ENCODE measurements at places on chromosomes 12 and 14. TPM values are rescaled to one million over a fixed set of nuclear protein-coding genes. Genes with fewer than 3 reads are reported as not detected.
A peak's percentile ranks its signal among the peaks of the same experiment; 100 is the strongest.

Gene GSKIP
- polyA plus RNA-seq: 8.2 TPM

Gene PGF
- 3.0 TPM for polyA plus RNA-seq

Gene KLHL33
- polyA plus RNA-seq: 0.03 TPM

Gene ASB2
- polyA plus RNA-seq: 1.8 TPM

Gene SLC6A13
- polyA plus RNA-seq: 0.46 TPM

Gene ARG2
- polyA plus RNA-seq: 5.5 TPM

Gene BMP4
- polyA plus RNA-seq: 10.5 TPM

Gene RIMKLB
- 19.9 TPM for polyA plus RNA-seq

Gene TULP3
- 9.9 TPM for polyA plus RNA-seq

Gene PZP
- polyA plus RNA-seq: 0.61 TPM

Gene GPX2
- polyA plus RNA-seq: 3.4 TPM

Gene C12orf50
- 0.08 TPM for polyA plus RNA-seq

Gene SOAT2
- polyA plus RNA-seq: 0.10 TPM

Gene KRT6C
- polyA plus RNA-seq: 0.10 TPM

Gene RTL1
- polyA plus RNA-seq: not detected

Gene IQSEC3
- 2.5 TPM for polyA plus RNA-seq

Gene NT5DC3
- polyA plus RNA-seq: 0.93 TPM

Gene SLC7A8
- 29.5 TPM for polyA plus RNA-seq

Gene AHNAK2
- polyA plus RNA-seq: 8.1 TPM

Gene PRPF40B
- 10.0 TPM for polyA plus RNA-seq

Gene KCNJ8
- 13.8 TPM for polyA plus RNA-seq

Gene RASAL1
- polyA plus RNA-seq: 1.8 TPM

Gene XPOT
- 27.1 TPM for polyA plus RNA-seq

Gene TMTC1
- 3.0 TPM for polyA plus RNA-seq

Gene MYF6
- polyA plus RNA-seq: not detected

GRCh38 chr14:104595116-104595675 is 9.4 kb downstream of the TMEM179 start:
- no peak for DNase-seq

- peak; percentile 43 for DNase-seq
These were observed 3.9 kb downstream of the FLRT2 start for GRCh38 chr14:85533861-85534291.

GRCh38 chr12:124006085-124006845 is 33.2 kb downstream of the ZNF664 start:
- DNase-seq: no peak

- DNase-seq: no peak
These were observed 25.2 kb downstream of the WNK1 start for GRCh38 chr12:777550-778047.

GRCh38 chr12:126883697-126884096 is 1383.3 kb upstream of the TMEM132C start:
- DNase-seq: peak; percentile 91

DNA sequence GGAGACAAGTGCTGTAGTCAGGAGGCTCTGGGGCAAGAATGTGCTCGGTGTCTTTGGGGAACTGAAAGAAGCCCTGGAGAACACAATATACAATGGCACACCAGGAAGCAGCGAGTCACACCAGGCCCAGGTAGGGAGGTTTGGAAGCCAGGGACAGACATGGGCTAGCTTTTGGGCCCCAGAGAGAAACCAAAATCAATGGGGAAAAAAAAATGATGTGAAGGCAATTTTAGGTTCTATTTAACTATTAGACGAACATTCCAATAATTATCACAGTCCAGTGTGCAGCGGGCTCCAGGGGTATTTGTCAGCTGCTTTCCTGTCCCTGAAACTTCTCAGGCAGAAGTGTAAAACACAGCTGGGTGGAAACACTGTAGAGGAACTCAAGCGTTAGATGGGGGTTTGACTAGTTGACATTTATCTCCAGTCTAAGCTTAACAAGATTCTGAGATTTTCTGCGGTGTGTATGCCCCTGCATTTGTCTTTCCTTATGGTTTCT is 21.8 kb upstream of the EGLN3 start:
- no peak for DNase-seq

DNA sequence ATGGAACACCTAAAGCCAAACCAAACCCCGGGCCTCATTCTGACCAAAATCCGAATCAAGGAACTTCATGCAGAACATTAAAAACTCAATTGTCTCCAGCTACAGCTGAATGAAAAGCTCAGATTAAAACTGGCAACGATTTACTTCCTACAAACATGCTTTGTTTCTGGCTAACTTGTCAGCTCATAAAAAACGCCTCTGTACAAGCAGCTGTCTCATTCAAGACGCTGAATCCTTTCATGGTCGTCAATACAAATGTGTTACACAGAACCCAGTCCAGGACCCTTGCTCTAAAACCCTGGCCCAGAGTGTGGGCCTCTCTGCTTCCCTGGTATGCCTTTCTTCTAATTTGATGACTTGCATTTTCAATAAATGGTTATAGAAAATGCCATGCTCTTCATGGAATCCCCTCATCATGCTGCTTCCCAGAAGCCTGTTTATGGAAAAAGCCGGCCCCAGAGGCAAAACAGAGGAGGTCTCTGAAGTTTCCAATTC is 183.1 kb downstream of the PHLDA1 start:
- peak; percentile 84 for DNase-seq

GRCh38 chr14:55571125-55571889 is 8.7 kb upstream of the KTN1 start:
- no peak for DNase-seq

- DNase-seq: no peak
These were observed 257.4 kb downstream of the ZFP36L1 start for GRCh38 chr14:68535404-68536017.

DNA sequence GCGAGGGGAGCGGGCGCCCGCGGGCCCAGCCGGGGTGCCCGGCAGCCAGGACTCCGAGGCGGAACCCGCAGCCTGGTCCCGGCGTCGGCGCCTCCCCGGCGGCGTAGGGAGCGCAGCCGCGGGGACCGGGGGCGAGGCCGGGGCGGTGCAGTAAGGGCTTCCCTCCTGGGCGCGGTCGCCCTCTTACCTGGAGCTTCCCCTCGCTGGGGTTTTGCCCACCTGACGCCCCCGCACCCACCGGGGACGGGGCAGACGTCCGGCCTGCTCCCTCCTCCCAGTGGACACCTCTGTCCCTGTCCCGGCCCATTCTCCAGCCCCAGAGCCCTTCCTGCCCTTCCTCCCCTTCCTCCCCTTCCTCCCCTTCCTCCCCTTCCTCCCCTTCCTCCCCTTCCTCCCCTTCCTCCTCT is 413 bp upstream of the TUBA1C start:
- DNase-seq: no peak

GRCh38 chr12:2246358-2246757 is 193.6 kb downstream of the CACNA1C start:
- DNase-seq: no peak

- peak; percentile 75 for DNase-seq
These were observed at the start of gene ADSS1 for GRCh38 chr14:104723651-104724406. ADSS1 (plus strand) TSS chr14:104724229; CDS start chr14:104724271, 42 bp downstream.

GRCh38 chr12:131119936-131120335 is 166.2 kb downstream of the ADGRD1 start:
- no peak for DNase-seq

DNA sequence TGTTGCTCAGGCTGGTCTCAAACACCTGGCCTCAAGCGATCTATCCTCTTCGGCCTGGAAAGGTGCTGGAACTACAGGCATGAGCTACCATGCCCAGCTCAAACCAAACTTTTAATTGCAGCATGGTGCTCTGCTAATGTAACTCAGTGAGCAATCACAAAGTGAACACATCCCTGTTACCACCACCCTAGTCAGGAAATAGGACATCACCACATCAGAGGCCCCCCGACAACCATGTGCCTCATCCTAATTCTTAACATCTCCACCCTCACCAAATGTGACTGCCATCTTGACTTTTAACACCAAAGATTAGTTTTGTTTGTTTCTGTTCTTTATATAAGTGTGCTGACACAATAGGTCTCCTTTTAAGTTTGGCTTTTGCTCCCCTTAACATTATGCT is 22.8 kb upstream of the SDR39U1 start:
- DNase-seq: no peak

DNA sequence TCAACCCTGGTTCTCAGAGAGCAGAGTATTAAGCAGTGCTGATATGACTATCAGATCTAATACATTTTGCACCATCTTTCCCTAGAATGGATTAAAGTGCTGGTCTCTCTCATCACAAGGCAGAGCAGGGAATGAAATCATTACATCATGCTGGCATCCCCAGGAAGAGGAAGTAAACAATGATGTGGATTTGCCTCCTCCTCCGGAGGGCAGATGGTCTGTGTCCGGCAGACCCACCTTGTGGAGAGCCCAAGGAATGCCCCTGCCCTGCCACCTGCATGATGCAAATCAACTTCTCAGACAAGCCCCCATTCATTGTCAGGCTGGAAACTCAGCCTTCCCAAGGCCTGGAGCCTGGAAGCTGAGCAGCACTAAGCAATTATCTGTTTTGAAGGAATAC is 1149.1 kb downstream of the VRK1 start:
- no peak for DNase-seq

- DNase-seq: no peak
These were observed 1.4 kb downstream of the VAMP1 start for GRCh38 chr12:6469092-6469491.

DNA sequence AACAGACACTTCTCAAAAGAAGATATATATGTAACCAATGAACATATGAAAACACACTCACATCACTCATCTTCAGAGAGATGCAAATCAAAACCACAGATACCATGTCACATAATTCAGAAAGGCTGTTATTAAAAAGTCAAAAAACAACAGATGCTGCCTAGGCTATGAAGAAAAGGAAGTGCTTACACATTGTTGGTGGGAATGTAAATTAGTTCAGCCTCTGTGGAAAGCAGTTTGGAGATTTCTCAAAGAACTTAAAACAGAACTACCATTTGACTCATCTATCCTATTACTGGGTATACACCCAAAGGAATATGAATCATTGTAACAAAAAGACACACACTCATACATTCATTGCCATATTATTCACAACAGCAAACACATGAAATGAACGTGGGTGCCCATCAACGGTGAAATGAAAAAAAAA is 35.1 kb downstream of the EIF2S3B start:
- DNase-seq: no peak

DNA sequence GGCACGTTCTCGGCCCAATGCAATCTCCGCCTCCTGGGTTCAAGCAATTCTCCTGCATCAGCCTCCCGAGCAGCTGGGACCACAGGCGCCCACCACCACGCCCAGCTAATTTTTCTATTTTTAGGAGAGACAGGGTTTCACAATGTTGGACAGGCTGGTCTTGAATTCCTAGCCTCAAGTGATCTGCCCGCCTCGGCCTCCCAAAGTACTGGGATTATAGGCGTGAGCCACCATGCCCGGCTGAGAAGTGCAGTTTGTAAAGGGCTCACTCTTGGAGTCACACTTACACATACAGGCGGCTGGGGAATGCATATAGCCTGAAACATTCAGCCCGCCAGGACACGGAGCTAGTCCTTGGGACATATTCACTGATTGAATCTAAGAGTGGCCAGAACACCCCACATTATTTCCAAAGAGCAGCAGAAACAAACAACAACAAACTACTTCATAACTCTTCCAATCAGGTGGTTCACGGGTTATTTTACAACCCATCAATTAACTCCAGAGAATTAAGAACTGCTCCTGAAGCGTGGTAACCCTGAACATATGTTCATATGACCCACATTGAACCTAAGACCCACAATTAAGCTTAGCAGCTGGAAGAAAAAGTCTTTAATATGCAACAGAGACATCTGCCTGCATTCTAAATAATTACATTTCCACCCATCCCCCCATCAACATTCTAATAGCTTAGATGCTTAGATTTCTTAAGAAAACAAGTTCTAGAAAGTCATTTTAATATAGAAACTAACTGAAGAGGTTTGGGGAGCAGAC is 49.2 kb downstream of the SSH1 start:
- DNase-seq: no peak

DNA sequence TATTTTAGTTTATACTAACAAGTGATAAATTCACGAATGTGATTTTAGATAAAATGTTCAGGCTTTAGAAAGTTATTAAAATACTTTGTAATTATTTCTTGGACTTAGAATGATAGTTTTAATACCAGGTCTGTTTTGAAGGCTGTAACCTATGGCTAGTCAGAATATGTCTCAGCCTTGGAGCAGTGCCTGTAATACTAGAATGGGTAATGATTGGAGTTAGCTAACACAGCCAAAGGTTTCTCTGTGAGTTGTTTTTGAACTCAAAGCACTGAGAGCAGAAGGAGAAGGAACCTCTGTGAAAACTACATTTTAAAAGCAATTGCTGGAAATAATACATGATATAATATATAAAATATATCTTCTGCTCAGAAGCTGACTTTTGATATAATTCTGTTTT is 110.1 kb downstream of the TMEM117 start:
- DNase-seq: no peak

DNA sequence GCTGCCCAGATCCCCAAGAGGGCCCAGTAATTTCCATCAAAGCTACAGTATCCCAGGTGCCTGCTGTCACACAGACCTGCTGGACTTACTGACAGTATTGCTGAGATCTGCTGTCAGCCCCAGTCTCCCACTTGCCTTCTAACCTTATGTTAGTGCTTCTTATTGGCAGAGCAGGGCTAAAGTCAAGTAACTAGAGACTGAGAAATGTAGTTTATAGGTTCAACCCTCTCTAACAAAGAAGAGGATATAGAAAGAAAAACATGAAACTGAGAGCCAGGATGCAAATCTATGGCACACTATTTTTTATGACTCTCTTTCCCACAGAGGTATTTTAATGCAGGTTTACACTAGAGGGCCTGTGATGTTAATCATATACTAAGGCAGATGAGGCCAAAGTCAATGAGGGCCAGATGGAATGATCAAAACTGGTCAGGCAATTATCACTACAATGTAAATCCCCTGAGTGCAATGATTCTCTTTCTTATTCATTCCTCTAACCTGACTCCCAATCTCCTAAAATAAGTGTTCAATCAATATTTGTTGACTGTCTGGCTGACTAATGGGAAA is 781.9 kb downstream of the VRK1 start:
- no peak for DNase-seq

DNA sequence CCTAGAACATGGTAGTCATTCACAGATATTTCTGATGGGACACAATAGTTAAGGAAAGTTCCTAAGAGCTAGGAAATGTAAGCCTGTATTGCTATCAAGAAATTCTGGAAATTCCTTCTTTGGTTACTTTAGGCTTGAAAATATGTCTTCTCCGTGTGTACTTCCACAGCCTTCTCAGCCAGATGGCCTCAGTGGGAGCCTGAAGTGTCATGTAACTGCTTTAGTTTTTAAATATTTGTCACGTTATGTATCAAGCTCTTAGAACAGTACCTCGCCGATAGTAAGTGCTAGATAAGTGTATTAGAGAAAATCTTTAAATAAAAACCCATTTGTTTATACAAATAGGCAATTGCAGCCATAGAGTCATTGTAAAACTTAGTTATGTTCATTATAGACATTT is 95.6 kb downstream of the DERA start:
- DNase-seq: no peak

DNA sequence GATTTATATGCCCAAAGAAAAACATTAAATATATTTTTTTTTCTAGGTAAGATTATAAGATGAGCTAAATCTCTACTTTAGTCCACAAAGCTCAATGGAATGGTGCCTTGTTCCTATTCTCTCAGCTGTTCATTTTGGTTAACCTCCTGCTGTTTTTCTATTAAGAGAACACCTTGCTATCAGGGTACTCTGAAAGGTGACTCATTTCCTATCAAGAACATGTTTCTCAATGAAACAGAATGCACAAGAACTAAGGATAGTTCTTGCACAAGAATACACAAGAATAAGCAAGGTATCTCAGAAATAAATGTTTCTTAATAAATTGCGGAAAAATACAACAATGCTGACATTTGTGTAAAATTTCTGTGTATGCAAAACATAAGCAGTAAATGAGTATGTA is 14.1 kb downstream of the ABCD2 start:
- DNase-seq: no peak

Measured in lung (tissue), 17 donors.